ENCODE measurements at places on chromosomes 7 and 10.

DNA sequence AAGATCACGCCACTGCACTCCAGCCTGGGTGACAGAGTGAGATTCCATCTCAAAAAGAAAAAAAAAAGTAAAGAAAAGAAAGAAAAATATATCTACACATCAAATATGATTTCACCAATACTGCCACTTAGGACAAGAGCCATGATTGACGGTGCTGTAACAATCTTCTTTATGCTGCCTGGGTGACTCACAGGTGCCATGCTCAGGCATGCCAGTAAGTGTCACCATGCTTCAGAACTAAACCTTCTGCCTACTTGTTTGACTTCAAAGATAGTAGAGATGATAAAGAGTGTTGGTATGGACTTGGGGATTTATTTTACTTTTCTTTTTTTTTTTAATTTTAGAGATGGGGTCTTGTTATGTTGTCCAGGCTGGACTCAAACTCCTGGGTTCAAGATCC, 33.6 kb upstream of the DNMBP start:
- DNase-seq: no peak

DNA sequence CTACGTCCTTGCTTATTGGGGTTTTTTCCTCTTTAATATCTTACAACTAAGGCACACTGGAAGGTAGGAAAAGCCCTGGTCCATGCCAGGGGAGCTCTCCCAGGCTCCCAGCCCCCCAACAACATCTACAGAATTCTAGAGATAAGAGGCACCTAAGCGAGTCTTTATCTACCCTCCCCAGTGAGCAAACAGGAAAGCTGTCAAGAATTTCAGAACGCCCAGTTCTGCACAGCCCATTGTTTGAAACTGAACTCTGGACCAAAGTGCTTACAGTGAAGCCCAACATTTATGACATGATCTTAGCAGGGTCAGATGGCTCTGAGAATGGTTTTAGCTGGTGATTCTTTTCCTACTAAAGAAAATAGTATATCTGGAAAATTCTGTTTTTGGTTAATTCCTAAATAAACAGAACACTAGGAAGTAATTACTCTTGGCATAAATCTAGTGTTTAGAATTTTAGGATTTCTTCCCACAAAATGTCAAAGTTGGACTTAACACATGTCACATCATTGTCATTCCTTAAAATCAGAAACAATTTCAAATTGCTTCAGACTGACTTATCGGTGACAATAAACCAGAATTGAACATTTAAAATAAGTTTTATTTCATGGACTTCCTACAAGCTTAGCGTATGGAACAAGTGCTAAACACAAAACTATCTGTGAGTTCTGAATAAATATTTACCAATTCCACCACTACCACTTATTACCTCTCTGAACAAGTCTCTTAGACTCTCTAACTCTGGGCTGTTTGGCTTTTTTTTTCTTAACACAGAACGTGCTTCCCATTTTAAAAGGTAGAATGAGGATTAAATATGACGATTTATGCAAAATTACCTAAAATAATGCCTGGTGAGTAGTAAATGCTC, 31.3 kb upstream of the RNF32 start:
- DNase-seq: no peak

DNA sequence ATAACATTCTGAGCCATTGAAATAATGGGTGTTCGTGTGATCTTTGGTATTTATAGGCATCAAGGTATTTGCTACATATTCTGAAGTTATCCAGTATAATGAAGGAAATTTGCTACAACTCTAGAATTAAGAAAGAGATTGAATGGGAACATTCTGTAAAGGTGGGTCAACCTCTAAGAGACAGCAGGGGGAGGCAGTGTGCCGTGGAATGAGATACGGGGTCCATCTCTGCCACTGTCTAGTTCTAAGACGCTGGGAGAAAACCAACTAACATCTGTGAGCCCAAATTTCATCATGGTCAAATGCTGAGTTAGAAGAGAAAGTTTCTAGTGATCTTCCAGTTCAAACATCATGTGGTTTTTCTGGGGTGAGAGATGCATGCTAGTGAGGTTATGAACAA, 368.9 kb downstream of the SORCS1 start:
- DNase-seq: peak; percentile 5

DNA sequence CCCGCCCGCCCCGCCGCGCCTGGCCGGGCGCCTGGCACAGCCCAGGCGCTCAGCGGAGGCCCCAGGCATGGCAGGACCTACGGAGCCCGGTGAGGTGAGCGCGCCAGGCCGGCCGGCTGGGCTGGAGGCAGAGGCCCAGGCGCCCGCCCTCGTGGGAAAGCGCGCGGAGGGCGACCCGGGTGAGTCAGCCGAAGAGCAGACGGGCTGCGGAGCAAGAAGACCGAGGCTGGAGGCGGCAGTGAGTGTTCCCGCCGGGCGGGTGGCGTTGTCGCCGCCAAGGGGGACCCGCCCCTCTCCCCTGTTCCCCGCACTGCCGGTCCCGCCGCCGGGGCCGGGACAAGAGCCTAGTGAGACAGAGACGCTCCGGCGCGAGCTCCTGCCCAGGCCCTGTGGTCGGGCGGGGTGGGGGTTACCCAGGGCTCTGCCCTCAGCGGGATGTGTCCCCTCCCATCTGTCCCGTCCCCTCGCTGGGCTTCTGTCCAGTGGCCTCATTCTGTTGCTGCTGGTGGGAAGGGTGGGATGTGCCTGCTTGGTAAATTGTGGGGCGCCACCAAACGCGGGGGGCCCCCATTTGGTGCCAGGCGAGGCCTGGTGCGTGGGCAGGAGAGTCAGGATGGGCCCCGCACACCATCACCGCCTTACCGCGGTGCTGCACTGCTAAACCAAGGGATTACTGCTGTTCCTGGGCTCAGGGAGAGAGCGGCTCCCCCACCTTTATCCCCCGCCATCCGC, 17.0 kb upstream of the NODAL start:
- peak; percentile 56 for DNase-seq

- no peak for DNase-seq
These were observed 56.8 kb upstream of the SVIL start for GRCh38 chr10:29691564-29692072.

GRCh38 chr10:60576130-60577069, 186.7 kb upstream of the ANK3 start:
- no peak for DNase-seq

DNA sequence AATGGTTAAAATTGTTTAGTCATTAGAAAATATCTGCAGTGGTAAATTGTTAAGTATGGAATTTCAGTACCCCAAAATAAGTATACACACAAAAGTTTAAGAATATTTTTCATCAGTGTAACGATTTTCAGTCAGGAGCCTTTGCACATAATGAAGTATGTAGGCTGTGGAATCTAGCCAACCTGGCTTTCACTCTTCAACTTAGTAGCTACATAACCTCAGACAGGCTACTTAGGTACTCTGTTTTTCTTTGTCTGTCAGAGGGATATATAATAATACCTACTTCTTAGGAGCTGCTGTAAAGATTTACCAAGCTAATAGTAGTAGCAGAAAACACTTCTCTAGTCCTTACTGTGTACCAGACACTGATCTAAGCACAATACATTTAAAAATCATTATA, 137.5 kb downstream of the ZEB1 start:
- no peak for DNase-seq

DNA sequence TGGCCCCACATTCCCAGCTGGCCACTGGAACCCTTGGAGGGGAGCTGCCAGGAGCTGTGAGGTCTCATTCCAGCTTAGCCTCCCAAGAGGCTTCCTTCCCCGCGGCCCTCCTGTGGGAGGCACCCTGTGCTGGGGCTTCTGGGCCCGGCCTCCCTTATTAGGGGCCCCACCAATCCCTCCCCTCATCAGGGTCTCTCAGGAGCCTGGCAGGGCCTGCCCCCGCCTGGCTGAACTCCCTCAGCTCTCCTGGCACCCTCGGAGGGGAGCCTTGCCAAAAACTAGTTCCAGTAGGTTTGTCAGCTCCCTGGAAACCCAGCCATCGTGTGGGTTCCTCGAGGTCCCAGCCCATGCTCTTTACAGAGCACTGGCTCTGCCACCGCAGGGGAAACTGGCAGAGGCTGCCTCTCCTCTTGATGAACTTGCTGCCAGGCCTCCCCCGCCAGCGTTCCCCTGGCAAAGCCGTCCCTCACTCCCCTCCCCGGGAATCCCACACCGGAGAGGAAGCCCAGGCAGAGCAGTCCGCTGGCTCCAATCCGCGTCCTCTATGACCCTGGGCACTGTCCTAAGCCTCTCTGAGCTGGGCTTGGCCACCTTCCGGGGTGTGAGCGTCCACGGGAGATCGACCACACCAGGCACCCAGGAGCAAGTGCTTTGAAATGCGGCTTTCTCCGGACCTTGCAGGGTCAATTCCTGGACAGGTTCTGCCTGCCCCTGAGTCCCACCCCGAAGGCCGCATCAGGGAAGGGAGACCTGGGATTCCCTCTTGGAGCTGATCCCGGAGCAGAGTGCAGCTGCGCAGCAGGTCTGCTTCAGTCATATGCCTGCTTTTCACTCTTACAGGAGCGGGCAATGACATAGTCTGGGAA, 139.8 kb downstream of the ARHGAP22 start:
- no peak for DNase-seq

- DNase-seq: no peak
These were observed 185.1 kb upstream of the NOBOX start for GRCh38 chr7:144588559-144589051.

DNA sequence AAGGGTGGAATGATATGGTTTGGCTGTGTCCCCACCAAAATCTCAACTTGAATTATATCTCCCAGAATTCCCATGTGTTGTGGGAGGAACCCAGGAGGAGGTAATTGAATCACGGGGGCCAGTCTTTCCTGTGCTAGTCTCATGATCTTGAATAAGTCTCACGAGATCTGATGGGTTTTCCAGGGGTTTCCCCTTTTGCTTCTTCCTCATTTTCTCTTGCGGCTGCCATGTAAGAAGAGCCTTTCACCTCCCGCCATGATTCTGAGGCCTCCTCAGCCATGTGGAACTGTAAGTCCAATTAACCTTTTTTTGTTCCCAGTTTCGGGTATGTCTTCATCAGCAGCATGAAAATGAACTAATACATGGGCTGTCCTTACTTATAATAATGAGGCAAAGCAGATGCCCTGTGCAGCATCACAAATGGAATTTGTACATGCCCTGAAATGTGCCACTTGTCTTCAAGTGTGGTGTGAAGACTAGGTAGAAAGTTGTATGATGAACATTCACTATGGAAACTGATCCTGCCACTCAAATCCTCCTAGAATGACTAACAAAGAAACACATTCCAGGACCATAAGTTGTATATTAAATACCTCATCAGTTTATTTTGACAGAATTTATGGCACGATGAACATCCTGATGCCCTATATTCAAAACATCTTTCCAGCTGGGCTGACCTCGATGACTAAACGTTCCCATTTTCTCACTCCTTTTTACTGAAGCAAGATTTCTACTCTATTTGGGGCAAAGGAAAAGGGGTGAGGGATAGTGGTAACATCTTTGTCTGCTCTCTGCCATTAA, 122.8 kb upstream of the CTTNBP2 start:
- no peak for DNase-seq

DNA sequence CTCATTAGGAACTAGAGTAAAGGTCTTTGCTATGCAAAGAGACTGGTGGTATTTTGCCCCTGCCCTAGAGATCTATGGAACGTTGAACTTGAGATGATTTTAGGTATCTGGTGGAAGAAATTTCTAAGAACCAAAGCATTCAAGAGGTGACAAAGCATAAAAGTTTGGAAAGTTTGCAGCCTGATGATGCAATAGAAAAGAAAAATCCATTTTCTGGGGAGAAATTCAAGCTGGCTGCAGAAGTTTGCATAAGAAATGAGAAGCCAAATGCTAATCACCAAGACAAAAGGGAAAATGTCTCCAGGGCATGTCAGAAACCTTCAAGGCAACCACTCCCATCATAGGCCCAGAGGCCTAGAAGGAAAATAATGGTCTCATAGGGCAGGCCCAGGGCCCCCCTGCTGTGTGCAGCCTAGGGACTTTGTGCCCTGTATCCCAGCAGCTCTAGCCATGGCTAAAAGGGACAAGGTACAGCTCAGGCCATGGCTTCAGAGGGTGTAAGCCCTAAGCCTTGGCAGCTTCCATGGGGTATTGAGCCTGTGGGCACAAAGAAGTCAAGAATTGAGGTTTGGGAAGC, 16.5 kb downstream of the TFPI2 start:
- DNase-seq: no peak

GRCh38 chr10:103787331-103787730, 68.0 kb downstream of the SH3PXD2A start:
- no peak for DNase-seq

DNA sequence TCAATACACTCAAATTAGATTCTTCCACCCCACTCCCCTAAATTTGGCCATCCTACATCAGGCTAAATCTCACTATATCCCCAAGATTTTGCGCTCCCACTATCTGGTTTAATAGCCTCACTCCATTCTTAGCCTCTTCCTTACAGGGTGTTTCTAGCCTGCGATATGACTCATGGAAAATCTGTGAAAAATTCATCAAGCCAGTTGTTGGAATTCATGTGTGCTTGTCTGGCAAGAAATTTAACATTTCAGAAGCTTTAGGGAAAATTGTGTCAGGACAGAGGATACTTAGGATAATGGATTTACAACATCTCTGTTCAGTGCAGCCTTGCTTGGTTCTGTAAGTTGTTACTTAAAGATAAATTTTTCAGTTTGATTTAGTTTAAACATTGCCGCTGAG, 1249.9 kb upstream of the AUTS2 start:
- no peak for DNase-seq

DNA sequence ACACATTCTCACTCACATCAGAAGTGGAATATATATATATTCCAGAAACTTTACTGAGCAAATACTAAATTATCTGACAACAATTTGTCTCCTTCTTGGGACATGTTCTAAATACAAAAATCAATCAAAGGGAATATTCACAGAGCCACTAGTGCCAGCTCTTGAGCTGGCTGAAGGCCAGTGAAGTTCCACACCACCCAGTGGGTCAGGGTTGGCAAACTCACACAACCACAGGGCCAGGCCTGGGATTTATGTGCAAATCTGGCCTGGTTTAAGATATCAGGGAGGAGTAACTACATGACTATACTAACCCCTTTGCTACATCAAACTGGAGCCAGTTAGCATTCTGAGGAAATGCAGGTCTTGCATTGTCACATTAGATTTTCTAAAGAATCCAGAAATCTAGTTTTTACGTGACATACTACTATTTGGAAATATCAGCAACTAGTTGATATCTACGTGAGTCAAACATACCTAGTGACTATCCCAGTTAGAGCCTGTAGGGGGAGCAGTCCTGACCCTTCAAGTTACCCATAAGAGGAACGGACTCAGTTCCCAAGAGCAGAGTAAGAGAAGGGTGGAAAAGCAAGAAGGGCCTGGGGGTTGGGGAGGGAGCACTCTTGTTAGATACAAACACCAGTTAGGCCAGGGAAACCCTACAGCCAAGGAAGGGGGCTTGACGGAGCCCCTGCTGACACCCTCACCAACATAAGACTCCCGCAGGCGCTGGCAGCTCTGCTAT, 600.4 kb downstream of the KCNMA1 start:
- no peak for DNase-seq

DNA sequence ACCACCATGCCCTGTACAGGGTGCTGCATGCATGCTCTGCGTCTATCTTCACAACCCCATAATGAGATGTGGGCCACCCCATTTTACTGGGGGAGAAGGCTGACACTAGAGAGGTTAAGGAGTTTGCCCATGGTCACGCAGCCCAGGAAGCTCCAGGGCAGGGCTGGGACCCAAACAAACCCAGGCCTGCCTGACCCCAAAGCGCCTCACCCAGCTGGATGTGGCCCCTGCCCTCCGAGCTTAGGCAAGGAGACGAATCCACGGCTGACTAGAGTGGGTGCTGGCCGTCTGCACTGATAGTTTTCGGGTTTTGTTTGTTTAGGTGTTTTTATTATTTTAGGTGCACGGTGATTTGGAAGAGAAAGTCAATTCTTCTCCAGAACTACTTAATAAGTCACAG, 65.7 kb downstream of the CHST15 start:
- no peak for DNase-seq

GRCh38 chr7:45026013-45026412, 26.0 kb downstream of the CCM2 start:
- no peak for DNase-seq

All from hypothalamus (tissue), 51 donors.